H1 (cell line): ENCODE measurements at places on chromosomes 3 and 15. TPM values are rescaled to one million over a fixed set of nuclear protein-coding genes. Genes with fewer than 3 reads are reported as not detected.

DNA sequence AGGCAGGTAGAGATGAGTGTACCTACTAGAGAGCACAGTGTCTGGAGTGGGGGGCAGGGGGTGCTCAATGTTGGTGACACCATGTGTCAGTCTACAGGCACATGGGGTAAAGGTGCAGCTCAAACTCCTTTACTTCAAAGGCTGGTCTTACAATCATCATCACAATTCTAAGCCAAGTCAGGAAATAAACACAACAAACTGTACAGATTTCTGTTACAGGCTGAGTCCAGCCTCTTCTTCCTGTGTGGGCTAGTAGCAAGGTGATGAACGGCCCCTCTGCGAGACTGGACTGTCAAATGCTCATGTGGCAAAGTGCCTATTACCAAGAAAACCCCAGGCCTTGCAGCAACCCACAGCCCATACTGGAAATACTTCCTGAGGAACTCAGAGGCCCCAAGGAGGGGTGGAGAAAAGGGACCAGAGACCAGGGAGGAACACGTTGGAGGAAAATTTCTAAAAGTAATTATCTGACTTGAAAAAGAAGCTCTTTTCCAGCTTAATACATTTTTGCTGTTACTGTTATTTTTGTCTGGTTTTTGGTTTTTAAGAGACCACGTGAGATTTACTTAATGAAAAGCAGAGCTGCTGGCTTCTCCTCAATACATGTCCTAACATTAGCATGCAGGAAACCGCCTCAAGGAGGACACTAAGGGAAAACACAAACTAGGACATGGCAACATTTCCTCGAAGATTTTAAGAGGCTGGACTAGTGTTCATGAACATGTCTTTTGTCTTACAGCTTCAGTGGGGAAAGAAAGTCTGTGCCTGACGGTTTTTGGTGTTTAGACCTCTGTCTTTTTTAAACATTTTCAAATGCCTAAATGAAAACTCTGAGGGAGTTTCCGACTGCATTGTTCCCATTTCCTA lies 29.5 kb downstream of the TBC1D2B start:
- no peak for DNase-seq

GRCh38 chr15:48963524-48964113 lies at the start of gene SHC4:
TSS of gene SHC4 (minus strand) at chr15:48963919. CDS start at chr15:48963015, 904 bp downstream.
- DNase-seq: no peak

- no peak for DNase-seq
Measured at GRCh38 chr15:48564690-48565089, 80.8 kb downstream of the FBN1 start.

USP13 gene
- 5.5 and 7.9 TPM in 2 replicates for polyA plus RNA-seq

DNA sequence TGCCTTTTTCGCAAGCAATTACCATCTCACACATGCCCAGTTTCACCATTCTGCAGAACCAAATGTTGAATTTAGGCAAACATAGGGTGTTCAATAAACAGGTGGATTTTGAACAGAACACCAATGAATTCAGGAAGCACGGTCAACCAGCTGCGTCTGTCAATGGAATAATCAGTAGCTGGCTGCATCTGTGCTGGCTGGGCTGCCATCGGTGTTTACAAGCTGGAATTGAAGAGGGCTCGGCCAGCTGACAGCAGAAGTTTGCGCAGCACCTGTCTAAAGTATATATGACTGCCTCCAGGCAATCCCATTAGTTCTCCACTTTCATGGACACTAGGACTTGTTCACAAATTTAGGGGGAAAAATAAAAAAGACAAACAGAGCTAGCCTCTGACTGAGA lies 996.4 kb upstream of the CFAP20DC start:
- no peak for DNase-seq

- peak; percentile 26 for DNase-seq
Measured at GRCh38 chr15:88747111-88747510, 56.1 kb upstream of the ACAN start.

PP2D1 gene
- not detected in 2 replicates for polyA plus RNA-seq

- DNase-seq: no peak
Measured at GRCh38 chr3:133820889-133821675, 15.5 kb downstream of the SRPRB start.

DNA sequence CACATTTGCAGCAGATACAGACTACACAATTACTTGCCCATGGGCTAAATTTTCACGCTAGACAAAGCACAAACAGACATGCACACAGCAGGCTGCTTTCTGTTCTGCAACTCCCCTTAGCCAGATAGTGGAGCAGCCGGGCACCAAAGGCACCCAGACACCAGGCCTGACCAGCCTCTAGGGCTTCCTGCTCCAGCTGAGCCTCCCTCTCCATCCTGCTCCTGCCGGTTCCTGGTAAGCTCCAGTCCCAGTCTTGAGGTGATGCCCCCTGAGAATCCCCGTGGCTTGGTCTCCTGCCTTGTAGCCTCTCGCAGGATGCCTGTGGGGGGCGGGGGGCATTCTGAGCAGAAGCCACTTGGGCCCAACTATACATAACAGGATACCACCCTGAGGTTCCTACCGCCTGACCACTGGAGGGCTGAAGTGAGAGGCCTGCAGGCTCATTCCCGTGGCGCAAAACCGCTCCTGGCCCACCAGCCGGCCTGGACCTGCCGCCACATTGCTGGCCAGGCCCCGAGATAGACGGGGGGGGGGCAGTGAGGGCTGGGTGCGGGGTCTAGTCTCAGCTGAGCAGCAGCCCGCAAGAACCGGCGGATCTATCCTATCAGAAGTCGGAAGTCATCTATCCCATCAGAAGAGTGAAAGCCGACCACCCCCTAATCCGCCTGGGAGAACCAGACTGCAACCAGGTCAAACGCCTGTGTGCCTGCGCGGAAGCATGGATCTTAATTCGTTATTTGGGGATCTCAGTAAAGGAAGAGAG lies 3.9 kb downstream of the FOXL2 start:
- DNase-seq: no peak

CAMK2N2 gene
- 4.0 and 6.1 TPM in 2 replicates for polyA plus RNA-seq

- no peak for DNase-seq
Measured at GRCh38 chr3:130907966-130908365, 14.1 kb downstream of the ATP2C1 start.
